ENCODE measurements at places on chromosomes 5 and 9.

DNA sequence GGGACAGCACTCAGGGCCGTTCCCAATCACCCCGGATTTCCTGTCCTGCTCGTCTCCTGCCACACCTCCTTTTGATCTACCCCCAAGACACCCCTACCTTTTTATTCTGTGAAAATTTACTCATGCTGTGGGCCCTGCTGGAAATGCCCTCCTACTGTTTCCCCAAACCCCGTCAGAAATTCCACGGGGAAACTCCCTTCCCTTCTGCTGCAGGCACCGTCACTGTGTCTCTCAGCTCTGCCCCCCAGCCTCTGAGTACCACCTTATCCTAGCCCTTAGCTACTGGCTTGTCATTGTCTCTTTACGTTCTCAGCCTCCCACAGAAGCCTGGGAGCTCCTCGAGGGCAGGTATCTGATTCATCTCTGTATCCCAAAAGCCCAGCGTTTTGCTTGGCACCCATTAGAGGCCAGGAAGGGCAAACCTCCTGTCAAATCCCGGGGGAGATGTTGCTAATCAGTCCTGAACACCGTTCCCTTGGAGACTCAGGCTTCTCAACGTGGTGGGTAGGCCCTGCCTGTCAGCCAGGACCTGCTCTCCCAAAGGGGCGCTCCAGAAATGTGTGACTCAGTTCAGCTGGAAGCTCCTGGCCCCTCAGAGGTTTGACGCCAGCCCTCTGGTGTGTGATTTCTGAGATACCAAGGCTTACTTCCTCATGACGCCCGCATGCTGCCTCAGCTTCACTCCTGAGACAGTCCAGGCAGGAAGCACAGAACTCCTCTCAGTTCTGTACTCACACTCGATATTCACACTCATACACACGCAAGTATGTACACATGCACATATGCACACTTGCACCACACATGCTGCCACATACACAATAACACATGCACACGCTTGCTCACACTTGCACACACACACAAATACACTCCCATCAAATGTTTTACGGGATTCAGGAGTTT is 50.7 kb upstream of the GRHPR start:
- DNase-seq = no peak

- DNase-seq = no peak
Measured at GRCh38 chr5:134490925-134491271, 34.6 kb upstream of the JADE2 start.

DNA sequence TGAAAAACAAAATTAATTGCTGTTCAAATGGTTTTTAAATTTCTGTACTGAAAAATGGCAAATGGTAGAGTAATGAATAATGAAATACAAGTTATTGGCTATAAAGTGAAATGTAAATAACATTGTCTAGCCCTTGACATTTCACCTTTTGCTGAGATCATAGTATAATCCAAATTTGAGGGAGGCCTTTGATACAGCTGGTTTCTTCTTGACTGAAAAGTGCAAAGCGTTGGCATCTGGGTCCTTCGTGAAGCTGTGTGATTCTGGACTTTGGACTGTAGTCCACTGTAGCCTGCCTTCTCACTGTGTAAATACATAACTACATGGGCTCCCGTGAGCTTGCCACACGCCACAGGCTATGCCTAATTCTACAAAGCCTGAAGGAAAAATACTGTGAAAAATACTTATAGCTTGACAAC is 52.3 kb downstream of the ARHGEF28 start:
- DNase-seq = no peak

GRCh38 chr9:136928591-136928990 is 15.9 kb downstream of the FBXW5 start:
- no peak for DNase-seq

DNA sequence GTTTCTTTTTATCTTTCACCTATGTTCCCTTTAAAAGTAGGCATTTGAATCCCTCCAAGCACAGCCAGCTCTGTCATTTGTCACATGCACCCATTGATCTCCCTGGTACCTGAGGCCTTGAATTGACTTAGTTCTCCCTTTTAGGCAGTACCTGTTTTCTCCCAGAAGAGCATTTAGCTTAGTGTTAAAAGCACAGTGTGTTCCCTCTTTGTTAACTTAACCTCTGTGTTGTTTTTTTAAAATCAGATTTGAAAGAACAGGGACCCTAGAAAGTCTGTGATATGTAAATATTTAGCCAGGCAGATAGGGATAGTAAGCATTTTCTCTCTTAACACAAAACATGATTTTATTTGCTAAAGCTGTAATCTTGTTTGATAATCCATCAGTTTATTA is 113.8 kb upstream of the SPATA31D4 start:
- DNase-seq = no peak

DNA sequence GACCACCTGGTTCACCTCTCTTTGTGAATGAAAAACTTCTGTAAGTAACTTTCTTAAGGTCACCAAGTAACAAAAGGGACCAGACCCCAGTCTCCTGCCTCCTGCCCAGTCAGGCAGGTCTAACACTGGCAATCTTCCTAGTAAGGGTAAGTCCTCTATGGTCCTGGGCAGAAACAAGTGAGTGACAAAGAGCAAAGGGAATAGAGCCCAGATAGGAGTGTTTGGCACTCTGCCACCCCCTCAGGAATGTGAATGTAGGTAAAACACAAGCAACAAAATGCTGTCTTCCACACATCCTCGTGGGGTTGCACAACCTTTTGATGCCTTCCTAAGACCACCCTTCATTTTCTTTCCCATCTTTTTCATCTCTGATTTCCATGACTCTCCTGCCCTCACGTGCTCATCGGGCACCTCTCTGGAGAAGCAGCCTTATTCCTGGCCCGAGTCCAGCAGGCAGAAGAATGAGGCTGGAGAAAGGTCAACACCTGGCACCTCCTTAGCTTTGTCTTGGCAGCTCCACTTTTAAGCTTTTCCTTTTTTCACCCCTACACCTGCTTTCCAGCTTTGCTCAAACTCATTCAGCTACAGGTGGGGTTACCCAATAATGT is 90.2 kb upstream of the LHFPL2 start:
- no peak for DNase-seq

DNA sequence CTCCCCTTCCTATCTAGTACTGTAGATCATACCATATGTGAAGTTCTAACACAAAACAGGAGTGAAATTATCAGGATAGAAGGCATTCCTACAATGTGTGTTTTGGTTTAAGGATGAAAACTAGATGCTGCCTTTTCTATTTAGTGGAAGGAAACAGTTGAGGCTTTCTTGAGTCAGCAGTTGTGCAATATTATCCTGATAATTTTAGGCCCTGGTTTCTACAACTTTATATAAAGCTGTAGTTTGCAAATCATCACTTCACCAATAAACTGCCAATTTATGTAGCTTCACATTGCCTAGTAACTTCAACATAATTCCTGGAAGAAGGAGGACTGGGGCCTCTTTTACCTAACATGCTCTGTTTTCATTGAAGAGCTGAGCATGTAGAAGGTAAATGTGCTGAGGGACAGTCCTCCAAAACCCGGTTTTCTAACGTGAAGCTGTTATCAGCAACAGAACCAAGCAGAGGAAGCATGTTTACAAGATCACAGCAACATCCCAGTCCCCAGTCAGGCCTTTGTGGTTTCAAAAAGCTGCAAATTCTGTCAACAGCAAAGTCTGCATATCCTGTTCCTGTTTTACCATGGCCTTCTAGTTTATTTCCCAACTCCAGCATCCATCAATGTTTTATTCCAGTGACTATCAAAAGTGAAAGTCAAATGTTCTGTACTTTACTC is 513.4 kb upstream of the MEF2C start:
- no peak for DNase-seq

DNA sequence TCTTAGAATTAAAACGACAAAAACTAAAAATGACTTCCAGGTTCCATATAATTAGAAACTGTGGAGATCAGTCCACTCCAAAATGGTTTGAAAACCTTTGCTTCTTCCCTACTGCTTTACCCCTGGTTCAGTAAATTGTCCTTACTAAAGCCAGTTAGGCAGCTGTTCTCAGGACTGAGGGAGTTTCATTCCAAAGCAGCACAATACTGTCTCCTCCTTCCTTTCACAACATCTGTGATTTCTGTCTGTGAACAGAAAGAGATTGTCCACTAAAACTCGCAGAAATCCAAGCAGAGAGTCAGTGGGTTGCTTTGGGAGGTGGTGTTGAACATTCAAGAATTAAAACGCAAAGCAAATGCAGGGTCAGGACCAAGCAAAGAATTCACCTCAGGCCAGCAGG is 740.8 kb upstream of the ZNF608 start:
- DNase-seq = no peak

GRCh38 chr5:119168401-119168800 is 97.5 kb downstream of the DMXL1 start:
- no peak for DNase-seq

DNA sequence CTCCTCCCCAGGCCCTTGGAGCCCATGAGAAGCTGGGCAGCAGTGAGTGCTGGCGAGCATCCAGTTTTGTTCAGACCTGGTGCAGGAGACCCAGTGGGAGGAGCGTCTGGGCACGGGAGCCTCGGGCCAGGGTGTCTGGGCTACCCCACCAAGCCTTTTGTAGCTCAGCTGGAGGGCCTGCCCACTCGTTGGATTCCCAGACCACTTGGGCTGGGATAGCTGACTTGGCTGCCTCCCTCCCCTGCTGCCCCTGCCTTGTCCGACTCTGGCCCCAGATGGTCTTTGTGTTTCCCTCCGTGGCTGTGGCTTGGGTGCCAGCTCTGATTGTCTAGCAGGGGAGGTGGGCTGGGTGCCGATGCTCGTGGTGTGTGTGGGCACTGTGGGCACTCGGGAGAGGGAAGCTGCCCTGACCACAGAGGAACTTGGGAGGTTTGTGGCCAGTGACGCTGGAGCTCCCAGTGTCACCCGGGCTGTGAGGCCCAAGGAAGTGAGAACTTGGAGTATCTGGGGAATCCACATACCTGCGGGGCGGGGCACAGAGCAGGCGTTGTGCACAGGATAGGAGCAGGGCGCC is 47.3 kb downstream of the WNK2 start:
- no peak for DNase-seq

DNA sequence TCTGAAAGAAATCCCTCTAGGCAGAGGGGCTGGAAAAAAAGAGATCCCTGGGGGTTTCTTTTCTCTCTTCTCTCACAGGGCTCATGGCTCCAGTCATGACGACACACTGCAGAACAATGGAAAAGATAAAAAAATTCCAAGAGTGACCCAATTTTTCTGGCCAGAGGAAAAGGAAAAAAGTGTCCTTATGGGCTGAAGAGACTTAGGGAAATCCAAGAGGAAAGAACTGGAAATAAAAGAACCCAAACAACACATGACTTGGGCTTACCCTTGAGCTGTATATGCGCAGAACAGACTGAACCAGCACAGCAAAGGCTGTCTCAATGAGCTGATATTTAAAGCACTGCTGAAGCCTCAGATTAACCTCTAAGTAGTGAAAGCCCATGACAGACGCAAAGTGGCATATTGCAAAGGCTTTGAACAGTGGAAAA is 102.4 kb downstream of the SMIM23 start:
- DNase-seq = peak; percentile 33

DNA sequence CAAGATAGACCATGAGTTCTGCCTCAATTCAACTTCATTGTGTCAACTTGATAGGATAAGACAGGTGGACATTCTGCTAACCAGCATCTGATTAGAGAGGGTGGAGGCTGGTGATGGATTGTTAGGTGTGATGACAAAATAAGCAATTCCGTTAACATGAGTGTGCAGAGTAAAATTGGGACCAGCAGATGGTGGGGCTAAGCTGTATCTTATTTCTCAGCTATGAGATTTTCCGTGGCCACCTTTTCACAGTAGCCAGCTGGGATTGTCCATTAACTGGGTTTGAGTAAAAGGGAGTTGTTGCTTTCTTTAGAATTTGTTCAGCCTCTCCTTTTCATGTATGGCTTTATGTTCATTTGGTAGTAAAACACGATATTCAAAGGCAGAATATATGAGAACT is 28.8 kb upstream of the TAL2 start:
- peak; percentile 42 for DNase-seq

DNA sequence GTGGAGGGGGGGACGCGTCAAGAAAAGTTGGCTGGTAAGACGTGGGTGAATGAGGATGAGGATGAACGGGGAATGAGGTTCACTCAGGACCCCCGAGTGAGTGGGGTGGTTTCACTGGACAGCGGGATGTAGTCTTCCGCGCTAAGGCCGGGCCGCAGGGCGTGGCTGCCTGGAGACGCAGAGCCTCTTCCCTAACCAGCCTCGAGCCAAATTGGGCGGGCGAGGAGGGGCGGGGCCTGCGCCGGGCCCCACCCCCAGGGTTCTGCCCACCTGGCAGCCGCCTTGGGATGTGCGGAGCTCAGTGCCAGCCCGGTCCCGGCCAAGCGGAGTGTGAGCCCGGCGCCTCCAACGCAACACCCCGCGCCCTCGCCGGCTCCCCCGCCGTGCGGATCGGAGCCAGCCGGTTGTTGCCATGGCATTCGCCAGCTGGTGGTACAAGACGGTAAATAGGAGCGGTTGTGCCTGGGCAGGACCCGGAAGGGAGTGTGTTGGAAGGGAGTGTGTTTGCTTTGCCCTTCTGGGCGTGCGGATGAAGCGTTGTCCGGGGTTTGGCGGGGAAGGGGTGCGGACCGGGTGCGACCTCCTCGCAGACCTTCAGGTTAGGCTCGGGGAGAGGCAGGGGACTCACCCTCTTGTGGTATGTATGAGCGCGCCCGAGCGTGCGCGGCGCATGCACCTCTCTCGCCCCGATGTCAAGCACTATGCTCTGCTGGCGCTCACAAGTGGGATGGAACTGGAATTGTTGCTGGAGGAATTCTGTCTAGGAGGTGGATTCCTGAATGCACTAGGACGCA is 746 bp downstream of the CAST start:
- DNase-seq = peak; percentile 88

DNA sequence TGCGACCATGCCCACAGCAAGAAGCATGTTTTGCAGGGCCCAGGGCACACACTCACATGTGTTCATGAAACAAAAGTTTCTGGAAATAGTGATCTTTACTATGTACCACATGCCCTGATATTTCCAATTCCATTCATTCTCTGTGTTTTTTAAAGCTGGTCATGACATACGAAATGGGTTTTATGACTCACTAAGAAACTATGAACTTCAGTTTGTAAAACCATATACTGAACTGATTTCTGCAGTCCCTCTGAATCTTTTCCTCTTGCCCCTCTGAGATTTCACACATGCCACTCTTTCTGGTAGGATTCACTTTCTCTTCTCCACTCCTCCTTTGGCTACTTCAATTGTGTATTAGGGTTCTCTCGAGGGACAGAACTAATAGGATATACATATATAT is 416.1 kb upstream of the TRPC7 start:
- DNase-seq = no peak

- DNase-seq = no peak
Measured at GRCh38 chr5:132840896-132841295, 10.4 kb upstream of the SHROOM1 start.

GRCh38 chr5:107630184-107630583 is 40.6 kb downstream of the EFNA5 start:
- no peak for DNase-seq

- DNase-seq = no peak
Measured at GRCh38 chr9:121194730-121195129, 6.9 kb downstream of the RAB14 start.
